ENCODE measurements at places on chromosomes 12 and 14.

DNA sequence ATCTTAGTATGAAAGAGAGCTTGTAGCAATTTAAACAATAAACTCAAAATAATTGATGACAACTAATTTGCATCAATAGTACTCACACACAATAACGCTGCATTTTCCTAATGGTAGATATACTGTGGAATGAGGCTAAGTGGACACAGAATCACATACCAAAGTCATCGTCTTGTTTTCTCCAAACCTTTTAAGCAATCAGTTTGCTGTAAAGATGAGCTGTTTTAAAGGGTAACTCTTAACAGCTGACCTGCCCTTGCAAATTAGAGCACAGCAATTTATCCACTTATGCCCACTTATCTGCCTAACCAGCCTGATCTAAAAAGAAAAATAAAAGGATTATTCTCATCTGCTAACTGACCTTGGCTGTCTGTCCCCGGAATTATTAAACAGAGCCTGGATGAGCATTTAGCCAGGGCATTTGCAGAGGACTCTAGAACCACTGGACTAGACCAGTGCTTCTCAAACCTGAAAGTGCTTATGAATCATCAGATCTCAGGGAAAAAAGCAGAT is 174.3 kb upstream of the BCL2L14 start:
- no peak for DNase-seq

DNA sequence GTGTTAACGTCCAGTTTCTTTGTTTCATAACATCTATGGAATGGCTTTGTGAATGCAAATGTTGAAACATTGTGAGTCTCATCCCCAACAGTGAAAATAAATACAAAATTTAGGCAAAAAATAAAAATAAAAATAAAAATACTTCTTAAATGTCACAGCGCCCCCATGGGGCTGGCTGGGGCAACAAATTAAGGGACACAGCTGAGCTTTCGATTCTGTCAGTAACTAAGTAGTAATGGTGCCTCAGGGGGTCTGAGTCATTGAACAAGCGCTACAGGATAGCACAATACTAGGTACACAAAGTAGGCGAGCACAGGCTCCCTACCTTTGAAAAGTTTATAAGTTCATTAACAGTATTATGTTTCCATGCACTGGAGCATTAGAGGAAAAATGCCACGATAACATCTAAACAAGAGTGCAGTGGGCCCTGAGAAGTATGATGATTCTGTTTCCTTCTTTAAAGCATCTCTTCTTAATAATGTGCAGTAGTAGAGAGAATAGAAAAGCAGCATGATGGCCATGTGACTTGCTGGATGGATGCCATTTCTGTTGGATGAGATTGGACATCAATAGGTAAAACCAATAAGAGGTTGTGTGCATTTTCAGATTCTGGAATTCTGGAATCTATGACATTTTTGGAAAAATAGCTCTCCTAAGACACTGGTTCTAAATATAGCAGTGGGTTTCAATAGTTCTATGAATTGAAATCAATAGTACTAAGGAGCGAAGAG is 667.2 kb downstream of the DIO2 start:
- peak; percentile 6 for DNase-seq

- DNase-seq: no peak
Observed at GRCh38 chr12:69901221-69901905, 76.3 kb downstream of the MYRFL start.

DNA sequence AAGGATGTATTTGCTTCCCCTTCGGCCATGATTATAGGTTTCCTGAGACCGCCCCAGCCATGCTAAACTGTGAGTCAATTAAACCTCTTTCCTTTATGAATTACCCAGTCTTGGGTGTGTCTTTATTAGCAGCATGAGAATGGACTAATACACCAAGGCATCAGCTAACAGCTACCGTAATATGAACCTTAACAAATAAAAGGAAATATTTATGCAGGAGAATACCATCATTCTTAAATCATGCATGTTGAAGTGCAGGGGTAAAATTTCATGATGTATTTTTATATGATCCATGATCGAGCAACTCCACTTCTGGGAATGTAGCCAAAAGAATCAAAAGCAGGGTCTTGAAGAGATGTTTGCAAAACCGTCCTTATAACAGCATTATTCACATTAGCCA is 379.0 kb downstream of the NPAS3 start:
- DNase-seq: no peak

GRCh38 chr12:19131025-19131444 is 1.5 kb downstream of the PLEKHA5 start:
- DNase-seq: peak; percentile 23

DNA sequence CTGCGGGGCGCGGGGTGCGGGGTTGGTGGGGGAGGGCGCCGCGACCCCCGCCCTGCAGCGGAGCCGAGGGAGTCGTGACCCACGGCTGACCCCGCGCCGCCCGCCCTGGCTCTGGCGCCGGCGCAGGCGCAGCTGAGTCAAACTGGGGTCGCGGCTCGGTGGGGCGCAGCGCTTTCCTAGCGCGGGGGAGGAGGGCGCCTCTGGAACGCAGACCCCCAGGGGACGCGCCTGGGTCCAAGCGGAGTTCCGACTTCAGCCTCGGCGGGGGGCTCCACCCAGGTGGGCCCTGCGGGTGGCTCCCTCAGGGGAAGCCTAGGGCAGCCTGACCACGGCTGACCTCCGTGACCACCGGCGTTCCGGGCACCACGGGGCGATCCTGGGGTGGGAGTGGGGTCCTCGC is 467 bp upstream of the ANHX start:
- no peak for DNase-seq

- no peak for DNase-seq
Observed at GRCh38 chr12:112161711-112162110, 36.4 kb downstream of the TRAFD1 start.

GRCh38 chr12:71592841-71593240 is 70.8 kb downstream of the ZFC3H1 start:
- DNase-seq: no peak

- no peak for DNase-seq
Observed at GRCh38 chr12:73964641-73965040, 573.0 kb upstream of the ATXN7L3B start.

DNA sequence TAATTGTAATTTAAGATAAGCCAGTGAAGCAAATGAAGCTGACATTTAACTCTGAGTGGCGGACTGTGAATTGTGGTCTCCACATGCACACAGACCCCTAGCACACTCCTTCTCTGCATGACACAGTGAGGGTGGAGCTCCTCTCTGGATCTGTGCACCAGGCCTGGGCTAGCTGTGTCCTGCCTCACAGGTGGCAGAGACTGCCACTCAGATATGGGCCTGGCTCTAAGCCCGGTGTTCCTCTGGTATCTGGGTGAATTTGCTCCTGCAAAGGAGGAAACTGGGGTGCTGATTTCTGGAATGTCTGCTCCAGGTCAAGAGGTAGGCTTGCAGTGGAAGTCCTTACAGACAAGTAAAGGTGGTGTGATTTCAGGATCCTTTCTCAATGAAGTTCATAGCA is 282.4 kb downstream of the FOXN3 start:
- DNase-seq: no peak

DNA sequence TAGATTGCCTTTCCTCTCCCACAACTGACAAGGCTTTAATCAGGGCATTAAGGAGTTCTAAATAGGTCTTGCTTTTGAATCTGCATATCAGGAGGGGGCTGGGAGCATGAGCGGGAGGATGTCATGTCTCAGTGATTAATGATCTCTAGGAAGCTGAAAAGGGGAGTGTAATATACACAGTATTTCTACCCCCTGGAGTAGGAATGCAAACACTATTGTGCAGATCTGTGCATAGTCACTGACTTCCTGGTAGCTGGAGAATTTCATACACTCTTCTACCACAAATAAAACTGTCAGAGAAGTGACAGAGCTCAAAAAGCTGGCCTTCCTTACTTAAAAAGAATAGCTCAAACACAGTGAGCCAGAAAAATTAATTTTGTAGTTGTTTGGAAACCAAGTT is 65.8 kb downstream of the RIC8B start:
- no peak for DNase-seq

GRCh38 chr12:113831016-113831415 is 135.1 kb downstream of the RBM19 start:
- peak; percentile 65 for DNase-seq
